RPMI8226 (cell line): ENCODE measurements at places on chromosomes 7 and 10.
A peak's percentile ranks its signal among the peaks of the same experiment; 100 is the strongest.

GRCh38 chr7:117800841-117801240, 72.4 kb downstream of the CTTNBP2 start:
- DNase-seq = no peak

DNA sequence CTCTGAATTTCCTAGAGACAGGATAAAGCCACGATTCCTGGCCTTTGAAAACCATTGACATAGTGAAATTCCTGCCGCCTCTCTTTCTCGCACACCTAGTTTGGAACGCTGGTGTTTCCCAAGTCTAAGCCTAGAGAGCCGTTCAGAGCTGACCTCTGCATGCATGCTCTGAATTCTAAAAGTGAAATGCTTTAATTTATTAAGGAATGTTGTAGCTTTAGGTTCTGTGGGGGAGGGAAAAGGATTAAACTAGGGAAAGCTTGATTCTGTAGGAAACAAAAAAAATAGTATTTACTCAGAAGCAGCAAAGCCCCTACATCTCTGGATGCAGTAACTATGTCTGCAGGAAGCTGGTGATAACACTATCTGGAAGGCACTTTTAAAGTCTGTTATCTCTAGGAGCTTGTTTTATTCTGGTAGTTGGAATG, 27.3 kb downstream of the PFKP start:
- no peak for DNase-seq

DNA sequence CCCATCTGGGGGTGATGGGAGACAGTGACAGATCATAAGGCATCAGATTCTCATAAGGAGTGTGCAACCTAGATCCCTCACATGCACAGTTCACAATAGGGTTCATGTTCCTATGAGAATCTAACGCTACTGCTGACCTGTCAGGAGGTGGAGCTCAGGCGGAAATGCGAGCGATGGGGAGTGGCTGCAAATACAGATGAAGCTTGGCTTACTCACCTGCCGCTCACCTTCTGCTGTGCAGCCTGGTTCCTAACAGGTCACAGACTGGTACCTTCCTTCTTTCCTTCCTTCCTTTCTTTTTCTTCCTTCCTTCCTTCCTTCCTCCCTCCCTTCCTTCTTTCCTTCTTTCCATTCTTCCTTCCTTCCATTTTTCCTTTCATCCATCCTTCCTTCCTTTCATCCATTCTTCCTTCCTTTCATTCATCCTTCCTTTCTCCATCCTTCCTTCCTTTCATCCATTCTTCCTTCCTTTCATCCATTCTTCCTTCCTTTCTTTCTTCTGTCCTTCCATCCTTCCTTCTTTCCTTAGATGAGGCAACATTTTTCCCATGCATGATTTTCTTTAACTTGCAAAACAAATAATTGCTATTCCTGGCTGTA, 370.0 kb upstream of the AUTS2 start:
- peak; percentile 61 for DNase-seq

DNA sequence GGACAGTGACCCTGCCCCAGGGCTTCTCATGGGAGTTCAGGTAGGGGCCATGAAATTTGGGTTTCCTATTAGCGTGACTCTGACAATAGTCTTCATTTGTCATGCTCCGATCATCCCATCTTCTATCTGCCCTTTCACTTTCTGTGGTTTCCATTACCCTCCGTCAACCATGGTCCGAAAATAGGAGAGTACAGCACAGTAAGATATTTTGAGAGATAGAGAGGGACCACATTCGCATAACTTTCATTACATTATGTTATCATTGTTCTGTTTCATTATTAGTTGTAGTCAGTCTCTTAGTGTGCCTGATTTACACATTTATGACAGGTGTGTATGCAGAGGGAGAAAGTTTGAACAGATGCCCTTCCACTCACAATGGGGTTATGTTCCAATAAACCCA, 649.2 kb downstream of the SDK1 start:
- no peak for DNase-seq

DNA sequence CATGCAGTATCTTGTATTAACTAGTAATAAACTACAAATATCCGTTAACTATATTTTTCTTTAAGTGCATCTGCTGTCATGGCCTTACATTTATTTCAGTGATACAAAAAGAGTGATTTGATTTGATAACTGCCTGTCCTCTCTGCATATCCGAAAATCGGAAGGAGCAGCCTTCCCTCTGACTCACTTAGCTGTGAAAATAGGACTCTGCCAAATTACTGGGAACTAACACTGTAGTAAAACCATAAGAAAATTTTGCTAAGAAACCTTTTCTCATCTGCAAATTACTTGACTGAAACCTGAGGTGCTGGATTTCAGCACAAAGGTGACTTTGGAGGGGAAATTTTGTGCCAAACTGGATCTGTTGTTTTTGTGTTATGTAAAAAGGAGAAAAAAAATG, 176.6 kb upstream of the MKLN1 start:
- DNase-seq = no peak

DNA sequence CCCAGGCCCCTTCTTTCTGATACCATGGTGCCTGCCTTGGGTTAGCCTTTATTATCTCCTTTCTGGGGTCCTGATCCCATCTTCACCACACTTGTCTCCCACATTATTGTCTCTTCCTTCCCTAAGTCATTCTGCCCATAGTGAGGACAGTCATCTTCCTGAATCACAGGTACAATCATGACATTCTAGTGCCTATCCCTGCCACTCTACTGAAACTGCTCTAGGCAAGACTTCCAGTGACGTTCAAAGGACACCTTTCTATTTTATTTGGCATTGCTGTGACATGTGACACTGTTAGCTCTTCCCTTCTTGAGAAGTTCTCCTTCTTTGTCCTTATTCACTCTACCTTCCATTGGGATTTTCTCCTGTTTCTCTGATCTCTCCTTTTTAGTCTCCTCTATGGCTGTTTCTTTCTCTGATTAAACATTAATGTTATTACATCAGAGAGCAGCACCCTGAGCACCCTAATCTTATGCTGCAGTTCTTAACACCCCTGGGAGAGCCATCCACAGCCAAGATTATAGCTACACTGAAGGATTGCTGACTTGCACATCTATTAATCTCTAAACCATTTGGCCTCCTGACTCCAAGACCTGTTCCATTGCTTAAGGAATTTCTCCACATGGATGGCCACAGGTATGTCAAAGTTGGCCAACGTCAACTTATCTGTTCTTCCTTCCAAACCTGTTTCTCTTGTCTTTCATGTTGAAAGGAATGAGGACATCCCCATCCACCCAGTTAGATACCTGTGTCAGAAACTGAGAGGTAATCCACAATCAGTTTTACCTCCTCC, 10.9 kb downstream of the MACC1 start:
- DNase-seq = no peak

- no peak for DNase-seq
These were observed 2.1 kb upstream of the CCDC126 start for GRCh38 chr7:23594879-23595604.

DNA sequence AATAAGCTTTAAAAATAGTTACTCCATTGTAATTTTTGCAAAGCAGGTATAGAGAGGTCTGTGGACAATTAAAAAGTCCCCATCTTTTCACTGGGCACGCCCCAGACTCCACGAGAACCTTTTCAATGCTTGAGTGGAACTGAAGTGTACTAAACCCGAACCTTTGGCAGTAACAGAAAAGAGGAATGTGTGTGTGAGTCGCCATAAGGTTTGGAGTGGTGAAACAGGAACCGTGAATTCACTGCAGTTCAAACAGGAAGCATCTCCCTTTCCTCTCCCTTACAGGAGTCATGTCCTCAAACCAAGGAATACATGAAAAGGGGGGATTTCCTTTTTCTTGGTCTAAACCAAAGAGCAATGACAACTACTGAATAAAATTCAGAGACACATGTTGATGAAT, 23.2 kb downstream of the NDUFB2 start:
- DNase-seq = no peak
